ENCODE measurements at places on chromosomes 6 and 20.

DNA sequence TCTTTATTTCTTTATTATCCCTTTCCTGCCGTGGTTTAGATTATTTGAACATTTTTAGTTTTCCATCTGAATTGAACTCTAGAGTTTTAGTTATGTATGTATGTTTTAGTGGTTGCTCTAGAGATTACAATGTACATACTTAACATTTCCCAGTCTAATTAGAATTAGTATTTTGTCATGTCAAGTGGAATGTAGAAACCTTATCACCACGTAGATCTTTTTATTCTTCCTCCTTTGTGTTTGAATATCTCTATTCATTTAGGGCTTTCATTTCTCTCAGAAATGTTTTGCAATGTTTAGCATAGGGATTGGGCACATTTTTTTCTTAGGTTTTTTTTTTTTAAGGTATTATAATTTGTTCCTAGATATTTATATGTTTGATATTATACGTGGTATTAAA is 73.1 kb upstream of the EZR start:
- no peak for DNase-seq

GRCh38 chr6:151904631-151905030 is 97.1 kb downstream of the ESR1 start:
- no peak for DNase-seq

GRCh38 chr20:37329481-37330165 is 16.3 kb upstream of the SRC start:
- DNase-seq, result no peak

DNA sequence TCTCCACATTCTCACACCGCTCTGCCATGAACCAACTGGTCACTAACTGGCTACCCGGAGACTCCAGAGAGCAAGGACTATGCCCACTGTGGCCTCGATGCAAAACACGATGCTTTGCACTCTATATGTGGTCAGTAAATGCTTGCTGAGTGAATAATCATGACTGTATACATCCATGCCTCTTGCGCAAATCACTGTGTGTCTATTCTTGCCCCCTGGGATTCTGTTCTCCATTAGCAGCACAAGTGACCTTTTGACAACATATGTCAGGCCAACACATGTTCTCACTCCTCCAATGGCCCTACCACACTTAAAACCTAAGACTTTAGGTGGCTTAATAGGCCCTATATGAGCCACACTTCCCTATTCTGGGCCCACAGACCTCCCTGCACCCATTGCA is 16.9 kb downstream of the KIF16B start:
- DNase-seq, result no peak

DNA sequence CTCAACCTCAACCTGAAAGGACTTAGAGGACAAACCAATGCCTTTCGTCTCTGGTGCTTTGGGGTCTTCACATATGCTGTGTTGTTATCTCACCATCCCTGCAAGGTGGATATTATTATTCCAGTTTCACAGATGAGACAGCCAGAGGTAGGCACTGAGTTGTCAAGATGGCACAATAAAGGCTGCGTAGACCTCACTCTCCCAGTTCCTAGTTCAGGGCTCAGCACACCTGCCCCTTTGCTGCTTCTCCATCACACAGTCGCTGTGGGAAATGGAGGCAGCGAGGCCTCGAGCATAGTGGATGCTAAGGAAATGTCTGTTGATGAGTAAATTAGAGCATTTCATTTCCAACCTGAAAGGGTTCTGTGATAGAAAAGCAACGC is 22.0 kb downstream of the FOXP4 start:
- DNase-seq, result no peak

GRCh38 chr6:163062790-163063189 is 335.0 kb downstream of the PACRG start:
- DNase-seq, result no peak

DNA sequence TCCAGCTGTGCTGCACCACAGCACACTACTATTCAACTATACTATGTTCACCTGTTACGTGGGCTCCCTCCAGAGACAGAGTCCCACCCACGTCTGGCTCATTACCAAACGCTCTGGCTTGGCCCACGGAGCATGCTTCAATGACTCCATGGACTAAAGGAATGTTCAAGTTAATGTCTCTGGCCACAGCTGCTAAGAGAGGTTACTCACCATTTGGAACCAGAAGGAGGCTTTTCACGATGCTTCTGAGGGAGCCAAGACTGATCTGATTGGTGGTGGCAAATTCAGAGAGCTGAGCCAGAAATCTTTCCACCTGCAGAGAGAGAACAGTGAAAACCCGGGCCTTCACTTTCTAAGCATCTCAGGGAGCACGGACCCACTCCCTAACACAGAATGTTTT is 15.6 kb downstream of the COMMD7 start:
- DNase-seq, result no peak

DNA sequence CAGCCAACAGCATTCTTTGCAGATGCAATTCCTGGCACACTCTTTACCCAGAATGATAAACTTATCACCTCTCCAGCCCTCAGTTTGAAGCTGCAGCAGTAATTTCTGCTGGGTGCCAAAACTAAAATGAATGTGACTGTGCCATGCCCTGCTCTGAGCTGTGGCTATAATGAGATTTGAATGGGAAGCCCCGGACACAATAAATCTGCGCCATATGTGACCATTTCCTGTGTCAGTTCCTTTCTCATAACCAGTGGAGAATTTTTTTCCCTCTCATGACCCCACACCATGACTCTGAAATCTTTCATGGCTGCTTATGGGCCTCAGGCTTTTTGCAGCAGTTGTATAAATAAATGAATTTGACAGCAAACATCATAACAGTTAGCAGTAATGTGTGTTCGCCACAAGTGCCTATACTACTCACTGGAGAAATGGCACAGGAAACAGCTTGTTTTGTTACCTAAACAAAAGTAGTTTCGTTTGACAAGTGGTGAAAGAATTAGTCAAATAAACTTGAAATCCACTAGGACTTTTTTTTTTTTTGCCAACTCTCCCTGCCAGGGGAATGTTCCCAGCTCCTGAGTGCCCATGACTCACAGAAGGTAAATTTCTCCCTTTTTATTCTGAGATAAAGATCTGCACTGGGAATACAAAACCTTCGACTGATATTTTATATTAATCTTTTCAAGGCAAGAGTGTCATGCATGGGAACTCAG is 408.4 kb downstream of the PKHD1 start:
- no peak for DNase-seq

DNA sequence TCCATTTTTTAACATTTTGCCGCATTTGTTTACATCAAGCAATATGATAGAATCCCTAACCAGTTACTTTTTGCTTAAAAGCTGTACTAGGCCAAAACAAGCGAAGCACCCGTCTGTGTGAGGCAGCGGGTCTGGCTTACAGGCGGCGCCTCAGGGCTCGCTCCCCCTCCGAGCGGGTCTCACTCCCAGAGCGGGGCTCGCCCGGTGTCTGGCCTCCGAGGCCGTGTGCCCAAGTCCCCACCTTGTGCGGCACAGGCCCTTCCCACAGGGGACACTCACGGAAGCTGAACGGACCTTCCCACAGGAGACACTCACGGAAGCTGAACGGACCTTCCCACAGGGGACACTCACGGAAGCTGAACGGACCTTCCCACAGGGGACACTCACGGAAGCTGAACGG is 23.4 kb downstream of the ZBTB46 start:
- DNase-seq, result peak; percentile 53

- peak; percentile 26 for DNase-seq
Measured at GRCh38 chr20:12177657-12178293, 260.1 kb downstream of the BTBD3 start.

GRCh38 chr6:146028851-146029572 is at the start of gene GRM1:
GRM1 (plus strand) TSS chr6:146029062; CDS start chr6:146029518, 456 bp downstream.
- DNase-seq, result no peak

DNA sequence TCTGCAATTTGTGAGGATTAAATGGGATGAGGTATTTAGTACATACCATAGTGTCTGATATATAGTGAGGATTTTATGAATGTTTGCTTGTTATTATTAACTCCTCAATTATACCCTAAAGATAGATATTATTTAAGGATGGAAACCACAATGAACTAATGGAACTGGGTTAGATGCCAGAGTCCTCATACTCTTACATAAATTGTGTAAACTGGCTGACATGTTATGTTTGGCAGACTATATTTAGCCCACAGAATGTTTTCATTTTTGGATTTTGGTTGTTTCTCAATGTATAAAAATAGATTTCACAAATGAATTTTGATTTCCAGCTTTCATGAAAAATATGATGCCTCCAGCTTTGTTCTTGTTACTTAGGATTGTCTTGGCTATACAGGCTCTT is 37.6 kb downstream of the HTR1B start:
- no peak for DNase-seq

DNA sequence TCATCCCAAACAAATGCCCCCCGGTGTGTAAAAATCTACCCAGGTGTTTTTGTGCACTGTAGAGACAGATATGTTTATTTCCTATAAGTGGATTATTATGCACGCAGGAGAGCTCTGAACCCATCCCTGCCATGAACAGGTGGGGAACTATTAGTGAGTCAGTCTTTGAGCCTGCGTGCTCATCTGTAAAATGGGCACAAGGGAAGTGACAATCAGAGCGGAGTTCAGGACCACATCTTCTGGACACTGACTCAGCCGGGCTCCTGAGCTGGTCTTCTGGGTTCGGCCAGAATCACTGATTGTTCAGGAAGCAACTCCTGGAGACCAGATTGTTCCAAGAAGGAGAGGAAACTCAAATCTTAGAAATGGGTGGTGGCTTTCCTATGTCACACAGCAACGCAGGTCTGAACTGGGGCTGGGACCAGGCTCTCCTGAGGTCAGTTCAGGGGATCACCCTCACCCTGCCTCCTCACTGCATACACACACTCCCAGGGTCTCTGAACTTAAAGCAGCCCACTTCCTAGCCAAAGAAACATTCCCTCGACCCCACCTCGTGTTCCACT is 27.3 kb upstream of the TGM2 start:
- no peak for DNase-seq

GRCh38 chr20:21147593-21147992 is 21.7 kb downstream of the KIZ start:
- no peak for DNase-seq

GRCh38 chr6:44556046-44556445 is 168.5 kb downstream of the CDC5L start:
- no peak for DNase-seq

GRCh38 chr6:168778201-168778600 is 337.2 kb downstream of the SMOC2 start:
- DNase-seq, result no peak

DNA sequence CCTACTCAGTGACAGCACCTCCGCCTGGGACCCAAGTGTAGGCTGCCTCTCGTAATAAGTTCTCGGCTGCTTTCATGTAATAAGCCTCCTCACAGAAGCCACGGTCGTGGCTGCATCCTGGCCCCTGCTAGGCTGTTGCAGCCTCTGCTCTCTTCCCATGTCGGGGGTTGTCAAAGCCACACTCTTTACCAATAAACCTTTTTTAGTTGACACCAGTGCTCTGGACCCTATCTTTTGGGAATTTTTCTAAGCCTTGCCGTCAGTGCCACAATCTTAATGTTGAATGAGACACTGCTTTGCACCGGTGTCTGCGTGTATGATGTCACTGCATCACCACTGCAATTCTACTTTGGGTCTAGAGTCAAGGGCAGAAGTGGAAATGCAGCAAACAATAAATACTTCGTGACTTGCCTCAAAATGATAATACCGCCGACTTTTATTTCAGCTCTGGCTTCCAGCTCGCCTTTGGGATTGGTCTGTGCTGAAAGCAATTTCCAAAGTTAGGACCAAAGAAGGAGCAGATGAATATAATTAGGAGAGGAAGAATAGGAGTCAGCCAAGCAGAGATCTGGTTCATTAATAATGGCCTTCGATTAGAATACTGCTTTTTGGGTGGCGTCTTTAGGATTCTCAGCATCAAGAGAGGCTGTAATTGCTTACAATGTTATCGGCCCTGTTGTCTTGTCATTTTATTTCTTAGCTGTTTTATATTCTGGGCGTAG is 57.6 kb upstream of the CCN6 start:
- no peak for DNase-seq

DNA sequence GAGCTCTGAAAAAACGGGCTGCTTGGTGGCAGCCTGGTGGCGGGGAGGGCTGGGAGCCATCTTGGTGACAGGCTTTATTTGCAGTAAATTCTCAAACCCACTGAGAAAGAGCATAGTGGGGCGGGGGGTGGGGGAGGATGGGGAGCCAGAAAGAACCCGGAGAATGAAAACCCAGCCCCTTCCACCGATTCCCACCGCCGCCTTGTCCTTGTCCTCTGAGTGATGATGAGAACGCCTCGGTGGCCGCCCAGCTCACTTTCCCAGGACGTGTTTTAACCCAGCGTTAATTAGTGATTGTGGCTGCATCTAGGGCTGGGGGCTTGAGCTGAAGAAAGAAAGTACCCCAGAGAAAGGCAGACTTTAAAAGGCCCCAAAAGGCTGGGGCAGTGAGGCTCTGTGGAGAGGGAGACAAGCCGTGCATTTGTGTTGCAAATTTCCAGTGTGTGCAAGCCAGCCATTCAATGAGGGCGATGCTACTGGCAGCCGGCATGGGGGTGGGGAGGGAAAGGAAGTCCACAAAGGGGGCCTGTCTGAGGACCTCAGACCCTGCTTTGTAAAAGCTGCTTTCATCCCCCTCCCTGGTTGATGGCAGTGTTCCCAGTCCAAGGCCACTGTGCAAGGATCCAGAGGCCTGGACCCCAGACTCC is 6.2 kb upstream of the GHRH start:
- DNase-seq, result peak; percentile 45

- DNase-seq, result no peak
Measured at GRCh38 chr6:93083337-93084230, 335.8 kb downstream of the EPHA7 start.

DNA sequence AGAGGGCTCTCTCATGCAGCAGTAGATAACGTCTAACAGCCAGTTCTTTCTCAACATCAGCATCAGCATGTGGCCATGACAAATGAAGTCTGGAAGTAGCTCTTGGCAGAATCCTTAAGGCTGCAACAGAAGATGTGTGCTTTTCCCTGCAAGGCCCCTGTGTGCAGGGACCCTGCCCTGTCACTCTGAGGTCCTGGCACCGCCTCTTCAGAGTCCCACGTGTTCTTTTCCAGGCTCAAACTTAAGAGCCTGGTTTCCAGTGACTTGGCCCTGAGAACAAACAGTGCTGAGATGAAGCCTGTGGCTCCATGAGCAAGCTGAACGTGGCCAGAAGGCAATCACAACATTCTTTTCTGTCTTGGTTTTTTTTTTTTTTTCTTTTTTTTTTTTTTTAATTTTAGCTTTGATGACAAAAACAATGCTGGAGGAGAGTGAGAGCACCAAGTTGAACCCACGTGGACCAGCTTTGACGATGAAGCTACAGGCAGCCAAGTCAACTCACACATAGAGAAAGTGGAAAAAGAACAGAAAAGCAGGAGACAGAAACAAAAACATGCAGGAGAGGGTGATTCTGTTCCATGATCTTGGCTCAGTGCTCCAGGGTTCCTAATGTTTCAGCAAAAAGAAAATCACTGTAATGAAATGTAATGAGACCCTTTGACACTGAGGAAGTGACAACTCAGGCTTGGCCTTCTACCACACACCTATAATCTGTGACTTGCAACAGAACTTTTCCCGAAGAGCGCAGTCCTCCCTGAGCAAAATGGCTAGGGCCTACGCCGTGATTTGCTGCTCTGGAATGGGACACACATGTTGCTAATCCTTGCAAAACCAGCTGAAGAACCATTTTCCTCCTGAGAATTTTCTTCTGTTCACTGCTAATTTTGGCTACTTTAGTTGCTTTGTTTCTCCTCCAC is 86.1 kb downstream of the FOXC1 start:
- no peak for DNase-seq

Measured in NCI-H526 treated with DMSO at 0.1 percent for 48 hours (cell line).